Left colon (tissue), 2 donors: ENCODE measurements at places on chromosomes 12 and 14. TPM values are rescaled to one million over a fixed set of nuclear protein-coding genes. Genes with fewer than 3 reads are reported as not detected.

The AQP6 gene
- total RNA-seq = not detected

The AHNAK2 gene
- 3.2 TPM for total RNA-seq

- DNase-seq = no peak
These were observed 359.8 kb downstream of the EGLN3 start for GRCh38 chr14:33590891-33591630.

DNA sequence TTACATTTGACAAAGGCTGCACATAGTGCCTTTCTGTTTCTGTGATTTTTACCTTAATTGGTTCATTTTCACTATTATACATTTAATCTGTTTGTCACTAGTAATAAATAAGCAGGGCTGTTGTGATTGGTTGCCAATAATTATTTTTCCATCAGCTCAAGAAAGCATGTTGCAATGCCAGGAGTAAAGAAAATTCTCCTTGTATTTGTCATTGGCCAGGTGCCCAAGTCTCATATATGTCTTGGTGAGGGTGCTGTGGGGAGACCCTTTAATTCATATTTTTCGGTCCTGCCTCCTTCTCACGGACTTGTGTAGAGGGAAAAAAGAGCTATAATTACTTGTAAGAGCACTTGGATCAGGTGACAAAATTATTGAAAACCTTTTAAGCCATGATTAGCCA is 108.0 kb downstream of the KITLG start:
- no peak for DNase-seq

- no peak for DNase-seq
These were observed 305.0 kb upstream of the DIO3 start for GRCh38 chr14:101256266-101256665.

The CMA1 gene
- total RNA-seq = not detected

- no peak for DNase-seq
These were observed 213.4 kb upstream of the G2E3 start for GRCh38 chr14:30345511-30345910.

DNA sequence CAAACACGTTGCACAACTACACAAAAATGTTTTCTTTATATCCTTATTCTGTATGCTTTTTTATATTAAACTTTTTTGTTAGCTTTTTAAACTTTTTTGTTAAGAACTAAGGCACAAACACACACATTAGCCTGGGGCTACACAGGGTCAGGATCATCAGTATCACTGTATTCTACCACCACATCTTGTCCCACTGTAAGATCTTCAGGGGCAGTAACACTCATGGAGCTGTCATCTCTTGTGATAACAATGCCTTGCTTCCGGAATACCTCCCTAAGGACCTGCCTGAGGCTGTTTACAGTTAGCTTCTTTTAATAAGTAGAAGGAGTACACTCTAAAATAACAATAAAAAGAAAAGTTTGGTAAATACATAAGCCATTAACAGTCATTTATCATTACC is 42.2 kb downstream of the PLEKHA5 start:
- no peak for DNase-seq

The ADAMTS20 gene
- not detected for total RNA-seq
